ENCODE measurements at places on chromosomes 7 and 10.

DNA sequence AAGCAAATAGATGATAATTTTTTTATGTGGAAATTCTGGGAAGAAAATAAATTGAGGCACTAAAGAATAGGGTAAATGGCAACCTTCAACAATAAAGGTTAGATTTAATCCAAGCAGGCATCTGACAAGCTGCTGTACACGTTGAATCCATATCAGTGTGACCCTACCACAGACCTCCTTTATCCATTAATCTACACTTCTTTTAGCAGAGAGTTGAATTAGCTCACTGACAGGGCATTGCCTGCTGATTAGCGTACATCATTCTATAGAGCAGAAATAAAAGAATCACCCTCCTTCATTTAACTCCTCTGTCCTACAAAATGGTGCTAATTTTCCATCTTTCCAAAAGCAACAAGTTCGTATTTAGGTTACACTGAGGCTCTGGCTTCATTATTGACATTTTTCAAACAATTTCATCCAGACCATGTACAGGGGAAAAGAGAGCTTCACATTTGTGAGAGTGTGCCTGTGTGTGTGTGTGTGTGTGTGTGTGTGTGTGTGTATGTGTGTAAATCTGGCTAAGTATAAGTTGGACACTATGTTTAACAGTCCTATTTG is 356.0 kb downstream of the TFEC start:
- no peak for DNase-seq

- DNase-seq, result peak; percentile 55
Measured at GRCh38 chr10:3805791-3806461, 20.9 kb upstream of the KLF6 start.

DNA sequence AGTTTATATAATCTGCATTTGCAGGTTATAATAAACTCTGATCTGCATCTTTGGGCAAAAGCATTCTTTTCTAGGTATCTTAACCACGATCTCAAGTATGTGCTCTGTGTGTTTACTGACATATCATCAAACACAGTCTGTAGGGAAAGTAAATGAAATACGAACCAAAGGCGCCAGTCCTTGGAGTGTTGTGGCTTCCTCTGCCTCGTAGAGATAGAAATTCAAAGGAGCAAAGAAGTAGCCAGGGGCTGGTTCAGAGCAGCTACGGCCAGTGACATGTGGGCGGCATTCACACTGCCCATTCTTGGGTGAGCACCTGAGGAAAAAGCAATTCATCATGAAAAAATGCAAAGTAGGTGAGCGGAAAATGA is 38.7 kb downstream of the LAMB4 start:
- no peak for DNase-seq

DNA sequence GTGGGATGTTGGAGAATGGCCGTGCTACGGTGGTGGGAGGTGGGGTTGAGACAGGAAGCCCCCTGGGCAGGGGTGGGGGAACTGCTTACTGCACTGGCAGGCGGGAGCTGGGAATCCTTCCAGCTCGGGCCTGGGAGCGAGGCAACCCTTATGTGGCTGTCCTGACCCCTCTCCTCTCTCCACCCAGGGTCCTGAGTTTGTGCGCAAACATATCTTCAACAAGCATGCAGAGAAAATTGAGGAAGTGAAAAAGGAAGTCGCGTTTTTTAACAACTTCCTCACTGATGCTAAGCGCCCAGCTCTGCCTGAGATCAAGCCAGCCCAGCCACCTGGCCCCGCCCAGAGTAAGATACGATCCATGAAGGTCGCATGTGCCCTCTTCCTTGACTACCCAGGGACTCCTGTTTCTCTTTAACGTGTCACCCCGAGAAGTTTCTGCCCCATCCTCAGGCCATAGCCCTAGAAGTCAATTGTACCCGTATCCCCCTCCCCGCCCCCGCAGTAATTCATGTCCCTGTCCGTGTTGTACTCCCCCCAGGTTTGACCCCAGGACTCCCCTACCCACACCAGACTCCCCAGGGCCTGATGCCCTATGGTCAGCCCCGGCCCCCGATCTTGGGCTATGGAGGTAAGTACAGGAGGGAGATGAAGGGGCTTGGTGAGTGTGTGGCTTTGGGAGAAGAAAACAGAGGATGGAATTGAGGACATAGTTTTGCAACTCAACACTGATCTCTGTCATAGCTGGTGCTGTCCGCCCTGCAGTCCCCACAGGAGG is 1.8 kb downstream of the UFSP1 start:
- peak; percentile 76 for DNase-seq

DNA sequence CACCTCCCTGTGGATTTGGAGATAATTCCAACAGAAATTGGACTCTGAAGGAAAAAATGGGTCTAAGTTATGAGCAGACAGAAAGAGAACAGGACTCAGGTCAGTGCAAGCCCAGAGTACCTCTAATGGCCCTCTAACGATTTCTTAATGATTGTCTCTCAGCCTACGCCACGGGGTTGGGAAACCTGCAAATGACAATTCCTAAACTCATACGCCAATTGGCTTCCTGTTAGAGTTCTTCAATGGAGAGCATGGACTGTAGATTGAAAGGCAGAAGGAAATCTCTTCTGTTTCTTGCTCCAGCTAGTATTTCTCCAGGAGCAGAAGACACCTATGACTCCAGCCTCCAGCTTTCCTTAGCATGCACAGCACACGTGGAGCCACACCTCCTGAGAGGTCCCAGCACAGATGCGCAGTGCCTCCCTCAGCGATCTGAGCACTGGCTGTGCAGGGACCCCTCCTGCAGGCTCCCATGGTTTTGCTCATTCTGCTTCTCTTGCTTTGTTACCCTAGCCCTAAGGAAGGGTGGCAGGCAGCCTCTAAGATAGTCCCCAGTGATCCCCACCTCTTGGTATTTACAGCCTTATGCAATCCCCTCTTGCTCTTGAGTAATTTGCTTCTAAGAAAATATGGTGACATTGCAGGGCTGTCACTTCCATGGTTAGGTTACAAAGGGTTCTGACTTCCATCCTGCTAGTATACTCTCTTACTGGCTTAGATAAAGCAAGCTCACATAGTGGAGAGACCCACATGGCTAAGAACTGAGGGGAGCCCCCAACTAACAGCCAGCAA is 30.1 kb downstream of the DENND11 start:
- peak; percentile 16 for DNase-seq

- DNase-seq, result no peak
Measured at GRCh38 chr7:69218576-69218975, 379.7 kb upstream of the AUTS2 start.

GRCh38 chr7:54477083-54477482 is 65.1 kb upstream of the VSTM2A start:
- no peak for DNase-seq

DNA sequence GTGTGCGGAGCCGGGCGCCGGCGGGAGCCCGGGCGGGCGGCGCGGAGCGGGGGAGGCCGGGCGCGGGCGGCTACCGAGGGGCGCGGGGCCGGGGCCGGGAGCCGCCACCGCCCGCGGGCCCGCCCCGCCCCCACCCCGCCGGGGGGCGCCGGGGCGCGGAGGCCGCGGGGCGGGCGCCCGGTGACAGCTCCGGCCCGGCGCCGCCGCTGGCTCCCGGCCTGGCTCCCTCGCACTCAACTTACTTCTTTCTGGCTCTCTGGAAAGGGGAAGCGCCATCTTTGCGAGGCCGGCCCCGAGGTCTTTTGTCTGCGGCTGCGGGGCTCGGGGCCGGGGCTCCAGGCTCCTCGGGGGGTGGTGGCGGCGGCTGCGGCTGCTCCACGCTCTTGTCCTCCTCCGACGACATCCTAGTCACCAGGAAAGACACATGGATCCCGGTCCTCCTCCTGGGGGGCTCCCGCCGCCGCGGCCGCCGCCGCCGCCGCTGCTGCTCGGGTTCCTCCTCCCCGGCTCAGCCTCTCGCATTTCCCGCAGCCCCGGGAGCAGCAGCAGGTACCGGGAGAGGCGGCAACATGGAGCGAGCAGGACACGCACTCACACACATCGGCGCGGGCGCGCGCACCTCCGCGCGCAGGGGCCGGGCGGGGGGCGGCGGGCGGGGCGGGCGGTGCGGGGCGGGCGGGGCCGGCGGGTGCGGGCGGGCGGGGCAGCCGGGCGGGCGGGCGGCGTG is at the start of gene KMT2C:
KMT2C (minus strand) TSS at position 620 of the 727 bp plus-strand sequence; CDS start at position 403, 217 bp downstream.
- peak; percentile 55 for DNase-seq

GRCh38 chr7:101562531-101563197 is 66.4 kb downstream of the MYL10 start:
- no peak for DNase-seq
